Activated CD4-positive, alpha-beta T cell treated with anti-CD3 and anti-CD28 coated beads for 24 hours (primary cell): ENCODE measurements at places on chromosomes 1 and 21.

GRCh38 chr1:66506991-66507390, 27.0 kb upstream of the SGIP1 start:
- no peak for DNase-seq

DNA sequence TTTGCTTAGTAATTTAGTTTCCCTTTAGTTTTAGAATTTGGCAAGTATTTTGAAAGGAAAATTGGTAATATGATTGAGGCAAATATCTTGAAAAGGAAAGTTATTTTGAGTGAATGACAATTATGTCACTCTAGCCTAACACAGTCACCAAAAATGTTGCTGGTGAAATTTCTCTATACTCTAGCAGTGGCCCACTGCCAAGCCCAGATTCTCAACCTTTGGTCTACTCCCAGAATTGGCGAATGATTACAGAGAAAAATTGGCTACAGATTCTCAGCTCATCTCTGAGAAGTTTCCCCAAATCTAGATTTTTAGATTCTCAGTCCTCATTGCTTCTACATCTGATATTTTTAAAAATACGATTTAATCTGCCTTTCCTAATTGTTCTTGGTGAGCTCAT, 84.9 kb downstream of the PIGK start:
- DNase-seq: no peak

DNA sequence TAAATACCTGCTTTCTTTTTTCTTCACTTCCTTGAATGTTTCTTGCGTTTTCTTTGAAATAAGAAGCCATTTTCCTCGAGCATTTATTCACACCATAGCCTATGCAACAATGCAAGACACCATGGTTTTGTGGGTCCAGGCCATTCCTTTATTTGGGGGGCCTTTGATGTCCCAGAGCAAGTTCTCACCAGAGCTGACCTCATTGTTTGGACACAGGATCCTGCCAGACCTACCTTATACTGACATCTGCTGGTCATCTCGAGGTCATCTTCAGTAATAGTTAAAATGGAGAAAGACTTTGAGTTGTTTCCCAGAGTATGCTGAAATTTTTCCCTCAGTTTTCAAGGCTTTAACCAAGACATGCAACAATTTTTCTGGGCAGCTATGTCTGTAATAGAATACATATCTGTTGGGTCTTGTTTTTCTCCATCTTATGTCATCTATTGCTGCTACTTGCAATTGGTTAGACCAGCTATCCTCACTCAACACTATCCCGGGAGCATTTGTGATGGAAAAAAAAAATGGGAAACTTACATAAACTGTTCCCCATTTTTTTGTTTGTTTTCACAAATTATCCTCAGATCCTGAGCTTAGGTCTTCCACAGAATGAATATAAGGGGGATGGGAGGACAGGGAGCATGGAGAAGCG, 34.0 kb upstream of the BACE2 start:
- DNase-seq: no peak

DNA sequence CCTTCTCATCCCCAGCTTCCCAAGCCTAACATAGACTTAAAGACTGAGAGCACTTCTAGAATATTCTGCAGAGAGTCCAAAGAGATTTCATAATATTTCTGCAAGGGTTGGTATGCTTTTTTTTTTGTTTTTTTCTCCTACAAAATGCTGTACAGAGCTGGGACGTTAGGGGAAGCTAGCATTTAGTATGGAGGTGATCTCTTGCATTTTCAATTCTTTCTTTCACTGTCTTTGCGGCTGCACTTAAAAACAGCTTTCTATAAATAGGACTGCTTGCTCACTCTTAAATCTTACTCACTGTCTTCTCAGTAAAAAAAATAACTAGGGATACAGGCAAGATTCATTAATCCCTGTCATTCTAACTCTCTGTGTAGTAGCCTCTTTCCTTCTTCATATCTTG, 7.4 kb downstream of the DSCAM start:
- no peak for DNase-seq

DNA sequence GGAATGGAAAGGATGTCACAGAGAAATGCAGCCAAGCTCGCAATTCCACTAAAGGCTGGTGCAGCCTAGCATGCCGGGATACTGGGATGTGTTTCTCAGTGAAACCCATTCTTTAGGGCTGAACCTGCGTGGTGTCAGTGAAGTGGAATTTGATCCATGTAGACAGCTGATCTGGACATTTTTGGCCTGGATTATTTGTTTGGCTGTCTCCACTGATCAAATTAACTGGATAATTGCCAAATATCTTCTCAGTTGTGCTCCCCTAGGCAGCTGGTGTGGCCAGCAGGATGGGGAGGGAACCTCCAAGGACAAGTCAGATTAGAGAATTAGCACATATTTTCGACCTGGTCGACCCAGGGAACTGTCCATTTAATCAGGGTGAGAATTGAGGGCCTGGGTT, 318.4 kb downstream of the RPS6KC1 start:
- no peak for DNase-seq

DNA sequence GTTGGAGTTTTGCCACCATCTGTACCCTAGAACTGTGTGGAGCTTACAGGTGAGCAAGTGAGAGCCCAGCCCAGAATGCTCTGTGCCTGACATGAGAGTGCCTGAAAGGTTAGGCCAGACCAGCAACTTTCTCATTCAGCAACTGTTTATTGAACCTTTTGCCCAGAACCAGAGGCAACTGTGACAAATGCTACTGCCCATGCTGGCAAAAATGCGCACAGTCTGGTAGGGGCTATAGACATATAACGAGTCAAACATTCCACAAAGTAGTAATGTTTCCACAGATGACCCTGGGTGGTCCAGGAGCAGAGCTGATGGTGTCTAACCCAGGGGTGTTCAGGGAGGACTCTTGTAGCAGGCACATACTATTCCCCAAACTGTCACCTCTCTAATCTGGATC, 56.0 kb upstream of the GCLM start:
- no peak for DNase-seq

DNA sequence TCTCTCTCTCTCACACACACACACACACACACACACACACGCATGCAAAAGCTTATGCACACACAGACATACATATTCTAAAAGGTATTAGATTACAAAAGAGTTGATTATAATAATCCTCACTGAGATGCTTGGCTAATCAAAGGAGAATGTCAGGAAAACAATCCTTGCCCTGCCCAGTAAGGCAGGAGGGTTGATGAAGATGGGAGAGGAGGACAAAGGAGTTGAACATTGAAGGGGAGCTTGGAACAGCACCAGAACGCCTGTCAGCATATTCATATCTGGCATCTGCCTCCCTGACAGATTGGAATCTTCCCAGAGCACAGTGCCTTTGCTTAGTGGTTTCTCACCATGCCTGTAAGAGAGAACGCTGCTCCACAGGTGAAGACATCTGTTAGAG, 68.6 kb upstream of the PALMD start:
- no peak for DNase-seq

DNA sequence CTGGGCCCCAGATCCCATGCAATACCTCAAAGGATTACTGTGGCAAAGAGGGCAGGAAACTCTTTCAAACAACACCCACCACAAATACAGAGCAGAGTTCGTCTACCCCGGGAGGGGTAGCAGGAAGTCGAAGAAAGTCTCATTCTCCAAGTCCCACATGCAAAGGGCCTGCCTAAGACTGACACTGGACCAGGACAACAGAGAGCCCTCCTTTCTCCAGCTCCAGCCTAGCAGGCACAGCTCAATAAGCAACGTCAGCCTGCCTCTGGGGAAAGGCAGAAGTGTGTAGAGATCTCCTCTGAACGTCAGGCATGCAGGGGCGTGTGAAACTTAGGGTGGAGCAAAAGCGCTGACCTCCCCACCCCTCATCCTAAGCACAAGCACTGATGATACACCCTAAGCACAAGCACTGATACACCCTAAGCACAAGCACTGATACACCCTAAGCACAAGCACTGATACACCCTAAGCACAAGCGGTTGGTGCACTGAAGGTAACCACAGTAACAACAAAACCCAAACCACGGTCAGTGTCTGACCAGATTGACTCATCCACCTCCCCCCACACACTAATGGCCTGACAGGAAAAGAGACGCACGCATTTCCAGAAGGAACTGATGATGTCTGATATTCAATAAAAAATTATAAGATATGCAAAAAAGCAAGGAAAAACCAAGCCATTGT, 1.3 kb downstream of the KRTAP12-3 start:
- no peak for DNase-seq

- no peak for DNase-seq
Measured at GRCh38 chr1:8373581-8374241, 55.8 kb downstream of the SLC45A1 start.
